Stimulated activated CD8-positive, alpha-beta memory T cell treated with anti-CD3 and anti-CD28 coated beads, Interleukin-4, amount 100 ng/mL, for 1 hour (primary cell): ENCODE measurements at places on chromosomes 16 and 17.

- no peak for DNase-seq
Observed at GRCh38 chr17:69325518-69326376, 1.2 kb downstream of the ABCA5 start.

DNA sequence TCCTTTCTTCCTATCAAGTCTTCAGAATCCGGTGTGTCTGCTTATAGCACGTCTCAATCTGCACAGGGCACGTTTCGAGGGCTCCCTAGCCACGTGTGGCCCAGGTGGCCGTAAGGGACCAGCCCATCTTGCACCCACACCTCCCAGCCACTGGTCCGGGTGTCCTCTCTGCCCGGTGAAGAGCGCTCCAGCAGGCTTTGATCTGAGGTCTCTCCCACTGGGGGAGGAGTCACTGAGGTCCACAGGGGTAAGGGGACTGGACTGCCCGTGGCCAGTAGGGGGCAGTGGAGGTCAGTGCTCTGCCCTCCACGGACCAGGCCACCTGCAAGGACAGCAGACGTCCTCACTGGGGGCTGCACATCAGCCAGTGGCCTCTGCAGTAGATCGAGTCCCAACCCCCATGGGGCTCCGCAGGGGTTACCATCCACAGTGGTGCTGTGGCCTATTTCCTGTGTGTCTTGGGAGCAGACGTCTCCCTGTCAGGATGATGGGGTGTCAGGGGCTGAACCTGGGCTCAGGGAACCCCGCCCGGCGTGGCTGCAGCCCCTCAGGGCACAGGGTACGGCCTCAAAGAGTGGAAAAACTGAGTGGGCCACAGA lies 204.1 kb upstream of the CIBAR2 start:
- no peak for DNase-seq

GRCh38 chr16:70391881-70392481 lies 45.3 kb downstream of the DDX19A start:
- no peak for DNase-seq

GRCh38 chr17:78828470-78829185 lies 12.0 kb downstream of the USP36 start:
- no peak for DNase-seq

DNA sequence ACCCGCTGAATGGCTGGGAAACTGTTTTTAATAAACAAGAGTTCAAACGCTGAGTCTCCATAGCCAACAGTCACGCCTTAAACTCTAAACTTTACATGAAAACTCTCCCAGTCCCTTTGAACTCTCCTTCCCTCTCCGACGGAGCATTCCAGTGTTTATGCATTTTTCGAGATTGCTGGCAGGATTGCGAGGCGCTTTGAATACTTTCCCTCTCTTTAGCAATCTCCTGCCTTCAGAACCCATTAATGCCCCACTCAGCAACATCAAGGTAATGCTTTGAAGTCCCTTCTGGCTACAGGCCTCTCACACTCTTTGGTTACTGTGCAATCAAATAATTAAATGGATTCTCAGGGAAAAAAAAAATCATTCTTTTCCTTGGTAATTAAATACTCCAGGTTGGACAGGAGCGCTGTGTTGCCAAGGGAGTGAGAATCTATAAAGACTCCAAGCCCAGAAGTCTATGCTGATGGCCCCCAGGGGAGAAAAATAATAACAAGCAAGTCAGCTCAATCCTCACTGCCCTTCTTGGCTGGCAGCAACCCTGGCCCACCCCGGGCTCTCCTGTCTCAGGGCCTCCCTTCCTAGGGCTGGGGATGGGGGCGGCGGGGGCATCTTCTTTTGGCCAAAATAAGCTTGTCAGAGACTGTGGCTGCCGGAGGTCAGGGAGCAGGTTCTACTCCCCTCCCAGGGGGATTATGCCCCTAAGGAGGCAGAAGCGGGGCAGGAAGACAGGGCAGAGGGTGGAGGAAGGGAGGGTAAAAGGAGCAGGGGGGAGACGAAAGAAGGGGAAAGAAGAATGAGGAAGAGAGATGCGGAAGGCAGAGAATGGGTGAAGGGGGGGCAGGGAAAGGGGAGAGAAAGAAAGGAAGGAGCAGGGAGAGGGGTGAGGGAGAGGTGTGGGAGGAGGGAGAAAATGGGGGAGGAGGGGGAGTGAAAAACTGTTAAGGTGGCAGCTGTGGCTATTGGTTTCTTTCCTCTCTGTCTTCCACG lies 45.2 kb downstream of the AXIN2 start:
- no peak for DNase-seq

DNA sequence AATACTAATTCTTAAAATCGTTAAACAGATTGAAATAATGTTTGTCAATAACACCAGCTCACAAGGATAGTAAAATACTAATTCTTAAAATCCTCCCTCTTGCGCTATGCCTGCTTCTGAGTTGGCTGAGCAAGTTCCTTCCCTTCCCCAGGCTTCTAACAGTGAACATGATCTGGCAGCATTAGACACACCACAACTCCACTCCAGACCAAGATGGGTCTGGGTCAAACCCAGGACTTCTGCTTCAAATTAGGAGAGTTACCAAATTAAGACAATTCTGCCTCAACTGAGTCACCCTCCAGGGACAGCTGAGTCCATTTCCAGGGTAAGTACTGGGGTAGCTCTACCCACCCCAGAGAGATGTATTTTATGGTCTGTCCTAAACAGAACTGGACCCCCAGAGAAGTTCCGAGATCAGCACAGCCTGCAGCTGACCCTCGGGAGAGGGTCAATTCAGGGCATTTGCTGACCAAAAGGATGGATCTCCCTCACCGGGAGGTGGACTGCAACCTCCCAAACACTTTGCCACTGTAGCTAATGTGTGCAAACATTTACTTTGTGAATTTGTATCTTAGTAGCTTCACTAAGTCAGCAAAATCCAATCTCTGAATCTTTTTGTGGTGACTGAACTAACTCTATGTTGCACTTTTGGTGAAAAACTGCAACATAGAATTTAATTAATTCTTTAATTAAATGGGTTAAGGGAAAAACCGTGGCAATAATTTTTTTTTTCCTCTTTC lies 48.8 kb downstream of the ADCY9 start:
- DNase-seq = no peak

DNA sequence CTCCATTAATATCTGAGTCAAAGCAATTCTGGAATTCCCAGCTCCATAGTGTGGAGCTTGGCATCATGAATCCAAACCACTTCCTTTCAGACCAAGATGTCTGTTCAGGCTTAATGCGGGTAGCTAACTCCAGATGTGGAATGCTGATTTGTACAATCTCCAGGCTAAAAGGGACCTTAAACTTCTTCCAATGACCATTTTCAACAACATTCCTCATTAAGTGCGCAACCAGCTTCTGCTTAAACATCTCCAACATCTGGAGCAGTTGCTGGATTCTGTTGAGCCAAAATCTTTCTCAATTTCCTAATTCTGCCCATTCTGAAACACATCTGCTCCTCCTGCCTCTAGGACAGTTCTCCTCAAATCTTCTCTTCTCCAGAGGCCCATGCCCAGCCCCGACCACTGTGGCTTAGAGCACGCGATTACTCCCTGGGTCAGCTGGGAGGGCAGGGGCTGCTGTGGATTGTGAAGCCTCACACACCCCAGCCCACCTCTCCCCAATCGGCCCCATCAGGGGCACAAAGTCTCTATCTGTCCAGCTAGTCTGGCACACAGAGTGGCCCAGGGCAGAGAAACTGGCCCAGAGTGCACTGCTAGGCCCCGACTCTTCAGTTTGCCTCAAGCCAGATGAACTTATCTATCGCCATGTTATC lies 36.2 kb downstream of the ASPA start:
- no peak for DNase-seq

DNA sequence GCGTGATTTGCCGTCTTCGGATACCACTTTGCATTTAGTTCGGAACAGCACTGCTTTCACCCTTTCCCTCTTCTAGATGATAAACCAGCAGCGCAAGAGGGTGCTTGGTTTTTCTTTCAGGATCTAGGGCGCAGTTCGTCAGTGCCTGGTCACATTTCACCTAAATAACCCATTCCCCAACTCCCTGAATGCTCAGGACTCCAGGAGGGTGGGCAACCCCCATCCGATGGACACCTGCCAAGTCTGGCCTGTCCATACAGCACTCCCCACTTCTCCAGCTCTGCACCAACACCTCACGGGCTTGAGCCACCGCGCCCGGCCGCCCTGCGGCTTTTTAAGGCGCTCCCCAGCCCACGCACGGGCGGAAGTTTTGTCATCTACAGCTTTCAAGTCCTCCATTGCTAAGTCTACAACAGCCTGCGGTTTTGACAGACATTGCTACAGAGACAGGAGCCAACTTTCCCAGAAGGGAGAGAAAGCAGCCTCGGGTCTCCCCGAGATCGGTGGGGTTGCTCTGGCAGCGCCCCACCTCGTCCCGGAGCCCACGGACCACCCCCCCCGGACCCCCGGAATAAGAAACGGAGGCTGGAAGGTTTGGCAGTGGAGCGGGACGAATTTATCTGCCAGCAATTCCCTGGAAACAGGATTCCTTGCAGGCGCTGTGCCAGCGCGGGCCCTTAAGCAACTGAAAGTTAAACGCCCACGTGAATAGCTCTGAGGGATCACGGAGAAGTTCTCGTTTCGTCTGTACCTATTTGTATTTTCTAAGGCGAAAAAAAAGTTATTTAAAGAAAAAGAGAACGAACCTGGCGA lies 38.6 kb upstream of the SLFN13 start:
- peak; percentile 42 for DNase-seq

- no peak for DNase-seq
Observed at GRCh38 chr17:63544467-63545301, 5.6 kb upstream of the DCAF7 start.

DNA sequence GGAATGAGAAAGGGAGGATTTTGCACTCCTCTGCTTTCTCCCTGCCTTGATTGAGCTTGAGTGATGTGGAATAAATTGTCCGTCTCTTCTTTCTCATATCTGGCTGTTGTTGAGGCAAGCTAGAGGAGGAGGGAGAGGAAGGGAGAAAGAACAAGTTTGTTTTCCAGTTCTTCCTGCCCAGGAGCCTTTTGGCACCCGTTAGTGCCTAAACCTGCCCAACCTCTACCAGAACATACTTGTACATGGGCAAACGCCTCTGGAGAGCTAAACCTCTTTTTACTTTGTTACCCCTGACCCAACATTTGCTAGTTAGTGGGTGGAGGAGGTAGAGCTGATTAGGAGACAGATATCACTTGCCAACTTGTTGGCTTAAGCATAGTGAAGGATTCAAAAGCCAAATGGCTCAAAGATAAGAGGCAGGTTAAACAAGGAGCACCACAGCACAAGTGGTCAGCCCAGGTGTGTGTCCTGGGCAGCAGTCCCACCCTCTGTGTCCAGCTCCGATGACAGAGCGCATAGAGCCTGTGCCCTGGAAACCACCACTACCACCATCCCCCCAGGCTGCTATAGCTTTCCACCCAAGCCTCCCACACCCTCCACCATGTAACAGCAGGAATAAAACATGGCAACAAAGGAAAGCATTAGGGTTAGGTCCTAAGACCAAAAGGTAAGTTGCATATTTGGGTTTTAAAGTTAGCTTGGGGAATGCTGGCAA lies 6.5 kb downstream of the ODF4 start:
- DNase-seq = no peak

- no peak for DNase-seq
Observed at GRCh38 chr17:79988185-79988971, 47.3 kb downstream of the TBC1D16 start.
